H4 (cell line): ENCODE measurements at places on chromosomes 1 and 21. TPM values are rescaled to one million over a fixed set of nuclear protein-coding genes. Genes with fewer than 3 reads are reported as not detected.

- DNase-seq, result no peak
Observed at GRCh38 chr1:245809361-245809760, 654.6 kb downstream of the KIF26B start.

The LUZP1 gene
- 24.9 and 25.2 TPM in 2 replicates for total RNA-seq

- DNase-seq, result no peak
Observed at GRCh38 chr1:198253259-198253658, 96.5 kb downstream of the NEK7 start.

- DNase-seq, result no peak
Observed at GRCh38 chr21:45060089-45060488, 14.3 kb upstream of the ADARB1 start.

DNA sequence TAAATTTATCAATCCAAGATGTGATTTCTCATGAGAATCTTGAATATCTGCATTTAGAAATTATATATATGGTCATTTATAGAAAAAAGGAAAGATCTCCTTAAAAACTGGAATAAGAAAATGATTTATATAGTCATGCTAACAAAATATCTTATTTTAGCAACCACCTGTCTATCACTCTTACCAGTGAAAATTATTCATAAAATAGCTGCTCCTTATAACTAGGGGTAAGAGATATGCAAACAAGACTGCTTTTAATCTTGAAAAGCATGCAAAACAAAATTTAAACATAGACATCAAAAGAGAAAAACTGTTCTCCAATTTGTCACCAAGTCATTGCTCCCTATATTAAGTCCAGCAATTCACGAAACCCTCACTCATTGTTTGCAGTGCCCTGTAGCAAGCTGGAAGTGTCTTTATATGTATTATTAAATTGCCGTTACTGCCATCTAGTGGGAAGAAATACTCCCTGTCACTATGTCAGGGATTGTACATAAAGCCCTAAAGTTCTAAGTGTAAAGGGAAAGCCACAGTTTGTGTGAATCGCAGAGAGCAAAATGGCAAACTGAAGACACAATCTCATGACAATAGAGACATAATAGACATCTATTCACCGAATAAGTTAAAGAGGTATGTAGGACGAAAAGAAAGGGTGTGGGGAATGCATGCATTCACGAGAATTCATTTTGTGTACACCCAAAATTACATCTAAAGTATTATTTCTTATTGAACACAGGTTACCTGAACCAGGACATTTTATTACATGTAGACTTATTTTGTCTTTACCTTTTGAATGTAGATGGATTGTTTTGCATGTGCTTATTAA is 600.5 kb downstream of the USP25 start:
- DNase-seq, result peak; percentile 80

DNA sequence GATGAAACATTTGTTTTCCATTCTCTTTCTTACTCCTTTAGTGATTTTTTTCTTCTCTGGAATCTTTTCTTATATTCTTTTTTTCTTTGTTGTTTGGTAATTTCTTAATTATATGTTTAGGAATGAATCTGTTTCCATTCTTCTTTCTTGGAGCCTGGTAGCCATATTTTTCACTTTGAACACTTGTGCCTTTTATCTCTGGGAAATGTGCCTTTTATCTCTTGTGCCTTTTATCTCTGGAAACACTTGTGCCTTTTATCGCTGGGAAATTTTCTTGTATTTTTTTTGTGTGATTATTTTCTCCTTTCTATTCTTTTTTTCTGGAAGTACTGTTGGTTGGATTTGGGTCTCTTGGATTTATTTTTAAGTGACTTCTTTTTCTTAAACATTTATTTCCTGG is 118.2 kb downstream of the LEPR start:
- DNase-seq, result no peak

The LYSMD1 gene
- total RNA-seq, result 5.4 and 7.2 TPM in 2 replicates

The PRRX1 gene
- 0.10 TPM in 1 of 2 replicates, not detected in the other for total RNA-seq

The PRPF38A gene
- 9.7 and 15.0 TPM in 2 replicates for total RNA-seq

DNA sequence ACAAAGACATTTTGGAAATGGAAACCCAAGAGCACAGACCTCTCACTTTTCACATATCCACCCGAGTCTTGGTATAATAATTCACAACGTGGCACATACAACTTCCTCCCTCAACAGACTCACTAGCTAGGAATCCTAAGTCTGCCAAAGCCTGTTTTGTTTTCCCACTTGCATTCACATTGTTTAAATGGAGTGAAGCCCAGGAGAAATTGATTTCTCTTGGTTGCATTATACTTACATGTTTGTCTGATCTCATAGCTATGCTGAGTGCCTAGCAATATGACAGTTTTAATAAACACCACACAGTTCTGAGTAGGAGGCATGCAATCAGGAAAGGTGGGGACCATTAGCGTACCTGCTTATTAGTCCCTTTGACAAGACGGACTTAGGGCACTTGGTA is 348.6 kb upstream of the ADGRL4 start:
- DNase-seq, result no peak

DNA sequence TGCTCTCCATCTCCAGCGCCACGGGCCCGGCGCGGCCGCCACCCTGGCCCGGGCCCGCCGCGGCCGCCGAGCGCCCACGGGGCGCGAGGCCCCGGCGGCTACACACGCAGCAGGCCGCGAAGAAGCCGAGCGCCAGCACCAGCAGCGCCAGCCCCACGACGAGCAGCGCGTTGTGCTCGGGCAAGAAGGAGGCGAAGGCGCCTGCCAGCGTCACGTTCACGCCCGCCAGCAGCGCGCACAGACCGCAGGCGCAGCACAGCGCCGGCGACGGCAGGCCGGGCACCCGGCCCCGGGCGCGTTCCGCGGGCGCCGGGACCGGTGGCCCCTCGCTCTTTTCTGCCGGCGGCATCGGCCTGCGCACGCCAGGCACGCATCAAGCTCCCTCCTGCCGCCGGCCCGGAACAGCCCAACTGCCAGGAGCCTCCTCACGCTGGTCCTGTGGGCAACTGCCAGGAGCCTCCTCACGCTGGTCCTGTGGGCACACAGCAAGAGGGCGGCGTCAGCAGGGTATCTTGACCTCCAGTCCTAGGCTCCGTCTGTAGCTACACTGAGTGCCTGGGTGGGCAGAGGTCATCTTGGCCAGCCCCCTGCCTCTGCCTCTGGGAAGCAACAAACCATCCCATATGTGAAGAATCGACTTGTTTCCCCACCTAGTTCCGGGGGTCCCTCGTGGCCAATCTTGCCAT is 18.1 kb downstream of the KNCN start:
- no peak for DNase-seq

DNA sequence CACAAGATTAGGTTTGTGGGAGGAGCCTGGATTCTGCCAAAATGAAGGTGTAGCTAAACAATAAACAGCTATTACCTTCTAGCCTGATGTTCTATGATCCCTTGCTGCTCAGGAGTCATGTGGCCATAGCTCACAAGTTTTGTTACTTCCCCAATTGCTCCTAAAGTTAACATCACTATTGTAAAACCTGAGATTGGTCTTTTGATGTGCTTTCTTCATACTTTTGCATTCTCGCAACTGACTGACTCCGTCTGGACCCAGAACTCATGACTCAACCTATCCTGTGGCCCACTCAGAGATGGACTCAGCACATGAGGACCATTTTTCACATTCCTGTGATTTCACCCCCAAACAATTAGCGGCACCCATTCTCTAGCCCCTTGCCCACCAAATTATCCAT is 69.1 kb downstream of the PTGS2 start:
- DNase-seq, result no peak

The ILDR2 gene
- total RNA-seq, result 5.9 and 7.0 TPM in 2 replicates

- no peak for DNase-seq
Observed at GRCh38 chr1:161498646-161499045, 6.6 kb upstream of the FCGR2A start.

DNA sequence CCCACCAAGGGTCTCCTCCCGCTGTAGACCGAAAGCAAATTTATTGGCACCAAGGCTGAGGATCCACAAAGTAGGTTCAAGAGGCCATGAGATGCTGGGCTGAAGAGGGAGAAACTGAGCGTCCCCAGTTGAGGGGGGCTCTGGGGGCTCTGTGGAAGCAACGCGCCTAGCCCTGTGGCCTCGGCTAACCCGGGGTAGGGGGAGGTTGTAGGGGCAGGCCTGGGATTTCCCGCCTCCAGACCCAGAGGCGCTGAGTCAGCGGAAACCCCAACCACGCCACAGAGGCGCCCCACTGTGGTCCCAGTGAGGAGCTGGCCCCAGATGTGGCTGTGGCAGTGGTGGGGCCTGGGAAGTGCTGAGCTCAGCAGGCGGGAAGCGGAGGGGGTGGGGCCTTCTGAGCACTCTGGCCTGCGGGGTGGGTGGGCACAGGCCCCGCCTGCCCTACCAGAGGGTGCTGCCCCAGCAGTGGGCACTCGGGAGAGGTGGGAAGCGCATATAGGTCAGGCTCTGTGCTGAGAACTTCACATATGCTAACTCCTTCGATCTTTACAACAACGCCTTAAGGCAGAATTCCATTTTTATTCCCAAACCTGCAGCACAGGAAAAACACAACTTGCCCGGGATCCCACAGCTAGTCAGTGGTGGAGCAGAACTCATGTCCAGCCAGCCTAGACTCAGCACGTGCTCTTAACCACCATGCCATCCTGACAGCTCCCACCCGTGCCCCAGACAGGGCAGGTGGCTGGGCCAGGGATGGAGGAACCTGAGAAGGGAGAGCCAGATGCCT is 1.5 kb upstream of the COL16A1 start:
- peak; percentile 62 for DNase-seq

GRCh38 chr1:212684076-212684475 is 15.6 kb downstream of the BATF3 start:
- DNase-seq, result no peak

DNA sequence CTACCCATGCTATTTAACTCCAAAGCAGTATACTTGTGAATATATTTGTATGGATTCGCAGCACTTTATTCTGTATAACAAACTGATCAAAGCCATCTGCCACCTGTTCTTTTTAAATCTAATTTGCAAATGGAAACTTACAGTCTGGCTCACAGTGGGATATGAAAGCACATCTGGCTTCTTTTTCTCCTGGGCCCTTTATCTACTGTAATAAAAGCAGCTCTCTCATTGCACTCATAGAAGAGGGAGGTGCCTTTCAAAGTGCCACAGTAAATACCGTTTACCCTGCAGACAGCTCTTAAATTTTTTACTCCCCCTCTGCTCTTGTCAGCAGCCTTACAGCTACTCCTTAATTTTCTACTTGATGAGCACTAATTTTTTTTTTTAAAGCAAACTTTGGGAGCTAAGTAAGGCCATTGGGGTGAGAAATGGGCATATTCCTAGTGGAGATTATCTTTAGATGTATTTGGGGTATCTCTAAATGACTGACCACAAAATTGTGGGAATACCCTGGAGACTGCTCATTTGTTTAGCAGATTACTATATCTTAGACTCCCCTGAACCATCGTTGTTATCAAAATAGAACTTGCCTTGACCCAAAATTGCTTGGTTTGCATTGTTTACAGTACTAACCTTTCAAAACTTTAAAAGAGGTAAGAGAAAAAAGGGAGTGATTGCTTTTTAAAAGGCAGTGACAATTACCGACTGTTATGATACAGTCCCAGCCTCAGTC is 110.1 kb downstream of the VPS13D start:
- DNase-seq, result no peak

DNA sequence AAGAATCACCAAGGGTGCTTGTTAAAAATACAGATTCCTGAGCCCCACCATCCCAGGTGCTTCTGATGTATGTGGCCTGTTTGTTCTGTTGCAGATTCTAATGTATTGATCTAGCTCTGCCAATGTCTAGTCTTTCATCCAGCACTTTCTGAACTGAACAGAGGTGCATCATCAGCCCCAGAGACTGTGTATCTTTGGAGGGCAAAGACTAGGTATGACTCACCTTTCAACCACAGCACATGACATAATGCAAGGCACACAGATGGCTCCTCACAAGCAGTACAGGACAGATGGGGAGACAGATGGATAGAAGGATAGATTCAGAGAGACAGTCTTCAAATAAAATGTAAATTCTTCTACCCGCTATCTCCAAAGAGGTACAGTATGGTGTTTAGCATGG is 32.3 kb downstream of the CD58 start:
- DNase-seq, result peak; percentile 5

- DNase-seq, result no peak
Observed at GRCh38 chr1:6260961-6261614, at the start of gene GPR153. TSS of gene GPR153 (minus strand) at chr1:6261098. CDS start at chr1:6254905, 6,193 bp downstream.

The KRTAP10-7 gene
- total RNA-seq, result not detected in 2 replicates

GRCh38 chr1:101178688-101179491 is 57.9 kb upstream of the S1PR1 start:
- DNase-seq, result no peak

The TMCO1 gene
- total RNA-seq, result 139 and 158 TPM in 2 replicates

The SMIM34 gene
- 0.31 TPM in 1 of 2 replicates, not detected in the other for total RNA-seq

- DNase-seq, result no peak
Observed at GRCh38 chr21:32496568-32496967, 84.1 kb downstream of the EVA1C start.

DNA sequence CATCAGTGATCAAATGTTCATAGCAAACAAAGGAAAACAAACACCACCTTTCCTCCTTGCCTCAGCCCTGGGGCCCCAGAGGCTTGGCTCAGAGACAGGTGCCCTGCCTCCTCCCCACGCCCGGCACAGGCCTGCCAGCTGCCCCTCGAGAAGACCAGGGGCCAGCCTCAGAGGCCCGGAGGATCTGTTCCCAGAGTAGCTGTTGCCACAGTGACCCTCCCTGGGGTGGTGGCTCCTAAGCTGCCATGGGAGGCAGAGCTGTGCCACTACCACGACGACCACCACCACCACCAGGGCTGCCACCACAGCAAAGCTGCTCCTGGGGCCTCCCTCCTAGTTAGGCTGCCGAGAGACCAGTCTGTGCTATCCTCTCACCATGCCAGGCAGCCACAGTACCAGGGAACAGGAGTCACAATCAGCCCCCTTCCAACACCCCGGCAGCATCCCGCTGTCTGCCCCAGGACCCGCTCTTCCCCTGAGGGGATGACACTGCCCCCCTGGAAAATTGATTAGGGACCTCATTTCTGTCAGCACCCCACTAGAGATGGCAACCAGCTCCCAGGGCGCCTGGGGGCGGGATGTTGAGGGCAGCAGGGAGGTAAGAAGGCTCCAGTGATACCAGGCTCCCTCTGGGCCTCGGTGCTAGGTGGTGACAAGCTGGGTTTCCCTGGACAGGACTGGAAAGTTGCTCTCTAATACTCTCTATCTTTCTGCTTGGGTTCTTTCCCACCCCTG is 30.5 kb downstream of the KCNC4 start:
- no peak for DNase-seq

The PRPF38B gene
- total RNA-seq, result 5.3 and 7.6 TPM in 2 replicates
